Right ventricle myocardium superior (tissue), 1 donor: ENCODE measurements at places on chromosomes 7 and 10. TPM values are rescaled to one million over a fixed set of nuclear protein-coding genes. Genes with fewer than 3 reads are reported as not detected.
A peak's percentile ranks its signal among the peaks of the same experiment; 100 is the strongest.

ANKRD61 gene
- total RNA-seq: not detected

SPDYE9 gene
- total RNA-seq: not detected

ZPBP gene
- total RNA-seq: not detected

MOGAT3 gene
- not detected for total RNA-seq

IMMP2L gene
- total RNA-seq: 13.6 TPM

WNT2 gene
- total RNA-seq: not detected

TMEM196 gene
- not detected for total RNA-seq

ZDHHC16 gene
- 18.5 TPM for total RNA-seq

OPN1SW gene
- total RNA-seq: not detected

CAV2 gene
- total RNA-seq: 183 TPM

MMP21 gene
- total RNA-seq: not detected

DNA sequence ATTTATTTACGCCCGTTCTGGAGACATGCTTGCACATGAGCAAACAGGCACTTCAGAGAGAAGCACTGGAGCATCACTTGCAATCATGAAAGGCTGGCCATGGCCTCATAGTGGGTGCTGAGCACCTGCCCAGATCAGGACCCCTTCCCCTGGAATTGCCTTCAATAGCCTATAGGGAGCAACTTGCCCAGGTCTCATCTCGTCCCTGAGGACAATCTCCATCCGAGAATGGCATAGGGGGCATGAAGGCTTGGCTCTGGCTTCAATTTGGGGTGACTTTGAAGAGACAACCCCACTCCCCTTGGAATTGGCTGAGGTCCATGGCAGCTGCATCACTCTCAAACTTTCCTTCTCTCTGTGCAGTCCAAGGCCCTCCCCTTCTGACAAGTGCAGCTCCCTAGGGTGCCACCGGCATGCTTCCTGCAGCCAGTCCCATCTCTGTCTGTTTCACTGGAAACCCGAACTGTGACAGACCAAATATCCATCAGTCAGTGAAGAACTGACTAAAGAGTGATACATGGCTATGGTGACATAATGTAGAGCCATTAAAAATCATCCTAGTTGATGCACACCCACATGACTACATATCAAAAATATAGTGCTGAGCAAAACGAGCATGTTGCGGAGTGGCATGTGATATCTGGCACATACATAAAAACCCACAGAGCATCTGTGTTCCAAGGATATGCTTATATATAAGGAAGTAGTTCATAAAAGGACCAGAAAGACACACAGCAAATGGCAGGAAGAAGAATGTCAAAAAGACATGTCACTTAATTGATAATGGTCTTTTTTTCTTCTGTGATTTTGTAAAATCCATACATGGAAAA lies 12.4 kb downstream of the GDF2 start:
- no peak for DNase-seq

GRCh38 chr7:27740449-27741086 lies 606 bp downstream of the TAX1BP1 start:
- DNase-seq: peak; percentile 90

DNA sequence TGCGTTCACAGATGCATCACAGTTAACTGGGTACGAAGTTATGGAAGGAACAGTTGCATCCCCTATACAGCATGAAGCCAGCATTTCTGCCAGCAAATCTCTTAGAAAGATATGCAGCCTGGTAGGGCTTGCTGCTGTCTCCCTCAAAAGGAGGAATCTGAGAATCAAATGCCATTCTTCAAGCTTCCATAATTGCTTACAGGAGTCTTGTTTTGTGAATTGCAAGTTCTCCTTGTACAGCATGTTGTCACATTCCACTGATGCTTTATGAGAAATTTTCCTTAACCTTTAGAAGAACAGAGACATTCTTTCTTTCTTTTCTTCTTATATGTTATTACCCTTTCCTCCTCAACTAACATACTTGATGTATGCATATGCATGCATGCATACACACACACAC lies 134.6 kb downstream of the CHRM2 start:
- DNase-seq: no peak

- DNase-seq: no peak
These were observed 9.5 kb upstream of the WDR11 start for GRCh38 chr10:120841522-120842189.

- peak; percentile 88 for DNase-seq
These were observed at the start of gene CCDC136 for GRCh38 chr7:128791121-128791971. Gene CCDC136 (plus strand): TSS chr7:128791968. CDS start chr7:128792412, 444 bp downstream.

DNA sequence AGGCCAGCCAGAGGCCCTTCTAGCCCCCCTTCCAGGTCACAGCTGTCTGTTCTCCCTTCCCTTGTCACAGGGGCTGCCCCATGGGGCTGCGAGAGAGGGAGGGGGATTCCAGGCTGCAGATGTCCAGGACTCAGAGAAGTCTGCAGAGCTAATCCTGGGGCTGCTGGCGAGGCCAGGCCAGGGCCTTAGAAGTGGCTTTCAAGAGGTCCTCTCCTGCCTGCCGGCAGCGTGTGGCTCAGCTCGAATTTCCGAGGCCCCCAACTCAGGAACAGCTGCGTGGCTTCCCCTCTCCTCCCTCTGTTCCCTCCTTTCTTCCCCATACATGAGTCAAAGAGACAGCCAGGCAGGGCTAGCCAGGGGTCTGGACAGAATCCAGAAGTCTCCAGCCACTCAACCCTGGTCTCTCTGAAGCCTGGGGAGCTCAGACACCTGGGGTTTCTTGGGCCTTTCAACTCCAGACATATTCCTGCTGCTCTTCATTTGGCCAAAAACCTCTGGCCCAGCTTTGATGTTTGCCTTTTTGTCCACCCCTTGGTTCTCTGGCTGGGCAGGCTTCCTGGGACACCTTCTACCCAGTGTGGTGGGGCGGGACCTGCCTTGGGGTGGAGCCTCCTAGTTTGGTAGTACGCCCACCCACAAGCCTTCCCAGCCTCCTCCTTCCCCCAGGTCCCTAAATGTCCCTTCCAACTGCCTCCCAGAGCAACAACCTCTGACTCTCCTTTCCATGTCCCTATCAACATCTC lies 21.8 kb upstream of the EIF5AL1 start:
- peak; percentile 54 for DNase-seq

DNA sequence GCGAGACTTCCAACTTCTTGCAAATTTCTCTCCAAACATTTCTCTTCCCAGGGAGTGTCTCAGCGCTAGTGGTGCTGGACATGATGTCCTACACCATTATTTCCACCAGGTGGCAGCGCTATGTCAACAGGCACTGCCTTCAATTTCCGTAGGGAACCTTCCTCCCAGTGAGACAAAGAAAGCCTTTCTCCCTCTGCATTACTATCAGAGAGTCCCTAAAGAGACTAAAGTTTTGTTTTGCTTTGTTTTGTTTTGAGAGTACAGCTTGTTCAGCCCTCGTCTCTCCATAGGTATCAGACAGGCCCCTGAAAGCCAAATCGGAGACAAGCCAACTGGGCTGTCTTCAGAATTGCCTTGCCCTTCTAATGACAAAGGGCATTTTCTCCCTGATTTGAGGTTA lies 44.2 kb upstream of the GGCT start:
- DNase-seq: peak; percentile 54

GRCh38 chr10:9010093-9010492 lies 955.6 kb downstream of the GATA3 start:
- no peak for DNase-seq

GRCh38 chr10:122457934-122458333 lies 3.4 kb upstream of the HTRA1 start:
- DNase-seq: no peak

DNA sequence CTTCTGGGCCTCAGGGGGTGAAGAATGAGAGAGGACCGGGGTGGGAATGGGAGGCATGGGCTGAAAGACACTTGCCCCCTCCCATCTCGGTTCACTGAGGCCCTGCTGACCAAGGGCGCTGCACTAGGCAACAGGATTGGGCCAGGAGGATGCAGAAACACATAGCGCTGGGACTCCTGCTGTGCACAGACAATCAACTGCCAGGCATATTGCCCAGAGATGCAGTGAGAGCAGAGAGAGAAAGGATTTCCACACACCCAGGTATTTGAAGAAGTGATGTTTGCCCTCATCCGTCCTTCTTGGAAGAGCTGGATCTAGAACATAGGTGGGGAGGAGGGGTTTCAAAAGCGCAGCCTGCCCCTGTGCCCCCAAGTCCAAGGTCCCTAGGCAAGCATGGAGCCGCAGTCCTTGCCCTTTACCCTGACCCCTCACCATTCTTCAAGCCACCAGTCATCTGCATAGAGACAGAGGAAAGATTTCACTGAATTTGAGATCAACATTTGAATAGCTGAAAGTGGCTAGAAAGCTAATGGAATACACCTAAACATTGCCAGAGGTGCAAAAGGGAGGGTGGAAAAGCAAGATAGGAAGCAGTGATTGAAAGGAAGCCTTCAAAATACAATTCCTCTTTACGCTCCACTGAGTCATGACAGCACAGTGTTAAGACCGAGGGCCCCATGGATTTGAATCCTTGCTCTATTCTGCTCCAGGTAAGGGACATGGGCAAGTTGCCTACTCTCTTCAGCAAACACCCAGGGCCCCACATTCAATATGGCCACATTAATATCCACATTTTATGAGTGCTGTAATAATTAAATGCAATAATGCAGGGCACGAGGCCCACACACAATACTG lies 44.2 kb upstream of the TNS3 start:
- DNase-seq: no peak

DNA sequence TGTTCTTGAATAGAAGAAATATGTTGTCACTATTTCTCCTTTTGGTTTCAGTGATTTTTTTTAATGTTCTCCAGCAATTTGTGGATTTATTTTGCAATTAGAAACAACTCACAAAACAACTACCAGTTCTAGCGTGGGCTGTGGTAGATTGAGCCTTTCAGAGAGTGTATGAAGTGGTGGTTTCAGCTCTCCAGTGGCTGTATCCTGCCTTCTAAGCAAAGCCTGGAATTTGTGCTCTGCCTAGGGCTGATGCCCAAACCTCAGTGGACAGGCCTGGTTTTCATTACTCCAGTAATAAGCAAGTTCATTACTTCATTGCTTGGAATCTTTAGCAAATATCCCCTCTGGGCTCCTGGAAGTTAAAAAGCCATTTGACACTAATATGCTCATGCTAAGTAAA lies 35.9 kb downstream of the APBB1IP start:
- no peak for DNase-seq

- DNase-seq: no peak
These were observed 18.7 kb upstream of the ARHGAP12 start for GRCh38 chr10:31947144-31947926.

GRCh38 chr7:4042402-4043045 lies 639.6 kb upstream of the FOXK1 start:
- no peak for DNase-seq

GRCh38 chr10:117534321-117535297 lies 7.9 kb upstream of the EMX2 start:
- no peak for DNase-seq

DNA sequence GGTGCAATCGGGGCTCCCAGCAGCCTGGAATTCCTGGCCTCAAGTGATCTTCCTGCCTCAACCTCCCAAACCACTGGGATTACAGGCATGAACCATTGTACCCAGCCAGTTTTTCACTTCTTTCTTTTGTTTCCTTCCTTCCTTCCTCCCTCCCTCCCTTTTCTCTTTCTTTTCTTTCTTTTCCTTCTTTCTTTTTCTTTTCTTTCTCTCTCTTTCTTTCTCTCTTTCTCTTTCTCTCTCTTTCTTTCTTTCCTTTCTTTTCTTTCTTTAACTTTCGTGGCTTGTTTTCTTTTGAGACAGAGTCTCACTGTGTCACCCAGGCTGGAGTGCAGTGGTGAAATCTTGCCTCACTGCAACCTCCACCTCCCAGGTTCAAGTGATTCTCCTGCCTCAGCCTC lies 12.3 kb downstream of the ORAI2 start:
- no peak for DNase-seq

- no peak for DNase-seq
These were observed 295.0 kb upstream of the DKK1 start for GRCh38 chr10:52019077-52019555.

DNA sequence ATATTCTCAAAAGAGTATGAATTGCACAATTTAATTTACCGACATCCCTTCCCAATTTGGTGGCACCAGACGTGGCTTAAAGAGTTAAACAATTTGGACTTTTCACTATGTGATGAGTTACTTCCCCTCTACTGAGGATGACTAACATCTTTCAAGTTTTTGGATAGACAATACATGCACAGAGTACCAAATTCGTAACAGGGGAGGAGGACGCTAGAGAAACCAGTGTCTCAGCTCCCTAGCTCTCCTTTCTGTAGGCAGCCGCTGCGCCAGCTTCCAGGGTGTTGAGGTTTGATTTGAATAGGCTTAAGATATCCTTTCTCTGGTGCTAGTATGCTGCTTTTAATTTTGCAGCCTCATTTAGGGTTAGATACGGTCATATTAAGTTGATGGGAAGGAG lies 69.2 kb downstream of the GNA12 start:
- DNase-seq: no peak

- peak; percentile 75 for DNase-seq
These were observed 16.9 kb upstream of the GGCT start for GRCh38 chr7:30521532-30521931.

- DNase-seq: no peak
These were observed 37.9 kb upstream of the DKK1 start for GRCh38 chr10:52276163-52276562.

GRCh38 chr7:96414931-96415292 lies 93.0 kb upstream of the SLC25A13 start:
- DNase-seq: no peak

DNA sequence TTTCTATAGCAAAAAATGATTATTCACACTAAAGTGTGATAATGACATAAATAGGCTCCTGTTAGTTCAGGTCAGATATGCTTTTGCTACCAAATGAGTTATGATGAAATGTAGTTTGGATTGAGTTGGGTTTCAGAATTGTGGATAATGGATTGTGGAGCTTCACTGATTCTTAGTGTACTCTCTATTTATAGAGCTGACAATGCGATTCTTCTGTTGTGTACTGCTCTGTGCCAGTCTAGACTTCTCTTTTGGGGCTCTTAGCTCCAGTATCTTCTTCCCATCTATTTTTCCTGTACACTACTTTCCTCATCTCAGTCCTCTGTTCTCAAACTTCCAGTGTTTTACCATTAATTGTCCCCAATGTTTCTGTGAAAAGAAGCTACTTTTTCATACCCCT lies 7.5 kb downstream of the STMP1 start:
- no peak for DNase-seq

DNA sequence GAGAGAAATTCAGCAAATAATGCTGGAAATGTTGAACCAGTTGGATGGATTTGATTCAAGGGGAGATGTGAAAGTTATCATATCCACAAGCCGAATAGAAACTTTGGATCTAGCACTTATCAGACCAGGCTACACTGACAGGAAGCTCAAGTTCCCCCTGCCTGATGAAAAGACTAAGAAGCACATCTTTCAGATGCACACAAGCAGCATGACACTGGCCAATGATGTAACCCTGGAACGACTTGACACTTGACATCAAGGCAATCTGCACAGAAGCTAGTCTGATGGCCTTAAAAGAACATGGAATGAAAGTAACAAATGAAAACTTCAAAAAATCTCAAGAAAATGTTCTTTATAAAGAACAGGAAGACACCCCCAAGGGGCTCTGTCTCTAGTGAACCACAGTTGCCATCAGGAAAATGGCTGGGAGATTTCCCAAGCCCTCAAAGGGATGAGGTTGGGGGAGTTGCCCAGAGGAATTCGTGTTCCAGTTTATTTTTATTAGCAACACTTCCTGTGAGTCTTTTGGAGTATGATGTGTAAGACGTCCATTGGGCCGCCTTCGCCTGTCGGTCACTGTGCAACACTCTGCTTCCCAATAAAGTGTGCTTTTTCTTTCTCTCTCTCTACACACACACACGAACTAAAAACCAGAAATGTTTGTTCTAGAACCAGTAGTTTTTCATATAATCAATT lies 200.0 kb downstream of the HIBADH start:
- no peak for DNase-seq

GRCh38 chr7:37230221-37230620 lies 218.4 kb downstream of the ELMO1 start:
- DNase-seq: peak; percentile 58

- no peak for DNase-seq
These were observed 295.3 kb upstream of the MKI67 start for GRCh38 chr10:128421371-128422160.

- no peak for DNase-seq
These were observed 48.0 kb upstream of the DLG5 start for GRCh38 chr10:77974396-77975074.
